GF-D8 (cell line): ENCODE measurements at places on chromosomes 6 and 20.

DNA sequence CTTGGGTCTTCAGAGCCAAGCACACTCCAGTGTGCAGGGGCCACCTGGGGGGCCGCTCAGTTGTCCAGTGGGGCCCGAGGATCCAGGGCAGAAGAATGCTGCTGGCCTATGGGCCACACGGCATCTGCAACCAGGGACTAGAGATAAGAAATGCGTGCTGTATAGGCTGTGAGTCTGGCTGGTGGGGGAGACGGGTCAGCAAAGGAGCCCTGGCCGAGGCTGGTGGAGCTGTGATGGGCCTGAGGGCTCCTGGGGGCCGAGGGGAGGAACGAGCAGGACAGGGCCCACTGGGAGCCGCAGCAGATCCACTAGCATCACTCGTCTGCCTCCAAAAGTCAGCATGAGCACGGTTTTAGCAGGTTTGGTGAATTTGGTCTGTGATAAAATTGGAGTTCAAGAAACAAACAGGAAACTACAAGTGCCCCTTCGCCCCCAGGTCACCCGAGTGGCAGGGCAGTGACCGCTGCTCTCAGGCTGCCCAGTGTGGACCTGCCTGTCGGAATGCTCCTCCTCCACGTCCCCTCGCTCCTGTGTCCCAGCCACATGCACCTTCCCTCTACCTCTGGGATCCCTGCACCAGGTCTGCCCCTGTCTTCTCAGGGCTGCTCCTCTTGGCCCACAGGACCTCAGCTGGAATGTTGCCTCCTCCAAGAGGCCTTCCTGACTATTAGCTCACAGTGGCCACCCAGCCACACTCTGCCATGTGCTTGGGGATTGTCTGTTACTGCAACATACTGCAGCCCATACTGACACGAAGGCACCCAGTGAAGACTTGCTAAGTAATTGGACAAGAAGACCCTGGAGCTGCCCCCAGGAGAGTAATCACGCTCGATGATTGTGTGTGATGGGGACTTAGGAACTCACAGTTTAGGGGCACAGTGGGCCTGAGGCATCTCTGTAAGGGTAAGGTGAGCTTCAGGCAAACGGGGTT is 10.9 kb downstream of the ACSS1 start:
- no peak for DNase-seq

DNA sequence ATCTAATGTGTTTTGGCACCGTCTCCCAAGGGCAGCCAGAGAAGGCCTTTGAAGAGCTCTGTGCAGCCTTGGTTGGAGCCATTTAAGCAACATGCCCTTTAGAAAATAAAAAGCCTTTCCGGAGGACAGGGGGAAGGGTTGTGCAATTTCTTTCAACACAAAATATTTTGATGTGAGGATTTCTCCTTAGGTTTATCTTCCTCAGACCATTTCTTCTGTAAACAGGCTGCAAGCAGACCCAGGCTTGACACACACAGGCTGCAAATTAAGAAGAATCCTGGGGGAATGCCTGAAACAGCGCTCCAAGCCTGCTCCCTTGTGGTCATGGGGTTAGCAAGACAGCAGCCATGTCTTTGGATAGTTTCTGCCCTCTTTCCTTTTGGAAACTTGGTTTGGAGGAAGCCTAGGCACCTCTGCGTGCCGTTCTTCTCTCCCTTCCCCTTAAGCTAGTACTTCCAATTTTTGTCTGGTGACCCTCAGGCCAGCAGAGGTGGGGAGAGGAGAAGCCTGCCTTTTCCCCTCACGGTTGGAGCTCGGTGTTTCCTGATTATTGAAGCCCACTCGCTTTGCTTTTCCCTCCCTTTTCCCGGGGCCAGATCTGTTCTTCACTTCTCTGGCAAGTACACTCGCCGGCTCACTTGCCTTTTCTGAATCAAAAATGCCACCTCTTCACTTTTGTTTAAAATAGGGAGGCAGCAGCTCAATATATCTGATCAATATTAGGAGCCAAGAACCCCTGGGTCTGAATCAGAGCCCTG is 39.6 kb upstream of the NOX3 start:
- no peak for DNase-seq

- no peak for DNase-seq
Observed at GRCh38 chr20:24684956-24685691, 215.7 kb downstream of the SYNDIG1 start.

GRCh38 chr6:163356324-163356723 is 58.2 kb upstream of the QKI start:
- no peak for DNase-seq

- DNase-seq: no peak
Observed at GRCh38 chr20:16707674-16708073, 22.2 kb upstream of the SNRPB2 start.

GRCh38 chr20:51745804-51746203 is 22.4 kb downstream of the ATP9A start:
- no peak for DNase-seq

GRCh38 chr6:52325695-52326471 is 36.1 kb upstream of the PAQR8 start:
- DNase-seq: no peak

GRCh38 chr6:99668036-99668705 is 61.5 kb downstream of the PRDM13 start:
- no peak for DNase-seq

DNA sequence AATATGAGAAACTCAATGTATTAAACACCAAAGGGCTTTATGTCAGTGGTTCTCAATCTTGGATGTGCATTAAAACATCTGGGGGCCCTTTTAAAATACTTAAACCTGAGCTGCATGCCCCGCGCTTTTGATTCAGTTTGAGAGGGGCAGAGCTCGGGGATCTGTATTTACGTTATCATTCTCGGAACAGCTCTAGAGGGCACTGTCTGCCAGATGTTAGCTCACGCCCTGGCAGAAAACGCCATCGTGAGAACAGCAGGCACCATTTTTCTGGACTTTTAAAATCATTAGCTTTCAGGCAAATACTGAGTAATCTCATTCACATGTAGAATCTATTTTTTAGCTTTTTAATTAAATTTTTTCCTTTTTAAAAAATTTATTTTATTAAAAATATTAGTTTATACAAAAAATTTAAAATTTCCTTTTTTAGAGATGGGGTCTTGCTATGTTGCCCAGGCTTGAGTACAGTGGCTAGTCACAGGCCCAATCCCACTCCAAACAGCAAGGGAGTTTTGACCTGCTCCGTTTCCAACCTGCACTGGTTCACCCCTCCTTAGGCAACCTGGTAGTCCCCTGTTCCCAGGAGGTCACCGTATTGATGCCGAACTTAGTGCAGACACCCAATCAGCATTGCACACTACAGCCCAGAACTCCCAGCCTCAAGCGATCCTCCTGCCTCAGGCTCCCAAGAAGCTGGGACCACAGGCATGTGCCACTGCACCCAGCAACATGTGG is 30.0 kb upstream of the ZNF133 start:
- DNase-seq: no peak

GRCh38 chr6:13234130-13234529 is 94.2 kb downstream of the TBC1D7 start:
- DNase-seq: no peak

GRCh38 chr20:50107086-50107660 is 5.8 kb downstream of the UBE2V1 start:
- DNase-seq: no peak

- DNase-seq: no peak
Observed at GRCh38 chr6:15974817-15975216, 154.1 kb upstream of the MYLIP start.

DNA sequence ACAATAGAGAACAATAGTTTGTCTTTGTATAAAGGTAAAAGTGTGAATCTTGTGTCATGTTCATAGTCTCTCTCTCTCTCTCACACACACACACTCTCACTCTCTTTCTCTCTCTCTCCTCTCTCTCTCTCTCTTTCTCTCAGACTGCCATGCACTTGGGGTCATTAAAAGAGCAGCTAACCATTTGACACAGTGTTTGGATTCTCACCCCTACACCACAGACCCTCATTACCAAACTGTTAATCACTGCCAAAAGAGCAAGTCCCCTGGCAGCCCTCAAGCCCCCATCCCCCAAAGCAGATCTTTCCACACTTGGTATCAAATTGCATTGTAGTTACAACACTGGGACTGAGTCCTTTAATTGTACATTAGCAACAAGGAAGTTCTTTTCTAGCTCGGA is 305.8 kb upstream of the RSPO3 start:
- DNase-seq: no peak

DNA sequence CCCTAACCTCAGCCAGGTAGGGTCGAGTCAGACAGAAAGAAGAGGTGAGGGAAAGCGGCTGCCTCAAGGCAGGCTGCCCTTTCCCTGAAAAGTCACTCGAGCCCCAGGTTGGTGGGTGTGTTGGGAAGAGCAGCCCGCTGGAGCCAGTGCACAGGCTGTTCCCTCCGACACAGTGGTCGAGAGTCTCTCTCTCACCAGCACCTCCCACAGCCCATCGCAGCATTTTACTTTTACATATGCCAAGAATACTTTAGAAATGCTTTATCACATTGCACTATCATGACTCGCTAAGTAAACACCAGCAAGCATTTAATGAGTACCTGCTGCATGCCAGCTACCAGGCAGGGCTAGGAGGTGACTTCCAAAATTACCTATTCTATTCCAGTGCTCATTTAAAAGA is 1.7 kb downstream of the PRPH2 start:
- DNase-seq: no peak

GRCh38 chr20:4095639-4096038 is 80.3 kb upstream of the RNF24 start:
- DNase-seq: no peak

DNA sequence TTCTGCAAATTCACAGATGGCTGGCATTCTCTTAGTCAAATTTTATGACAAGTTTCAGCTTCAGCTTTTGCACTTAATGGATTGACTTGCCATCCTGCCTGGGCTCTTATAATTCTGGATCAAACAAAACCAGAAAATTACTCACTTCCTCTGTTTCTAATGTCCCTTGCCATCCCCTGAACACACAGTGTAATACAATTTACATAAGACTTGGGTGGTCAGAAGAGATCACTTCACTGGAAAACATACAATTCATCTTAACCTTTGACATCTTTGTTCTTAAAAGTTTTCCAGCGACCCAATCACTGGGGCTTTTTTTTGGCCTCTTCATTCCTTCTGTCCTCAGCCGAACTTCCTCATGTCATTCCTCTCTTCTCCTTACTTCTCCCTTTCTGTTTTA is 199.0 kb downstream of the ARHGAP18 start:
- no peak for DNase-seq

- no peak for DNase-seq
Observed at GRCh38 chr6:14670806-14671205, 553.2 kb downstream of the CD83 start.

DNA sequence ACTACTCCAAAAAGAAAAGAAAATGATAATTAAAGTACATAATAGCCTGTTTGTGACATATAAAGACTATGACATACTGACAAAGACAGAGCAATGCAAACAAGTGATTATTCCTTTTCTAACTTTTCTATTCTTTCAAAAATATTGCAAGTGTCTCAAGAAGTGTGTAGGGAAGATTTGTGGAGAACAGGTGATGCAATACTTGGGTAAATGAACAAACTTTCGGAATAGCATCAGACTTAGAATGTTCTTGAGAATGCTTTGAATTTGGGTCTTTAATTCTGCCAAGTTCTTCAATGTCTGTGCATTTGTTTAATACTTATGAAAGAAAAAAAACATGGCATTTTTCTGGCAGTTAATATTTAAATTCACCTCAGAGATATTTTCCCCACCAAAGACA is 40.0 kb upstream of the TRDN start:
- DNase-seq: no peak

DNA sequence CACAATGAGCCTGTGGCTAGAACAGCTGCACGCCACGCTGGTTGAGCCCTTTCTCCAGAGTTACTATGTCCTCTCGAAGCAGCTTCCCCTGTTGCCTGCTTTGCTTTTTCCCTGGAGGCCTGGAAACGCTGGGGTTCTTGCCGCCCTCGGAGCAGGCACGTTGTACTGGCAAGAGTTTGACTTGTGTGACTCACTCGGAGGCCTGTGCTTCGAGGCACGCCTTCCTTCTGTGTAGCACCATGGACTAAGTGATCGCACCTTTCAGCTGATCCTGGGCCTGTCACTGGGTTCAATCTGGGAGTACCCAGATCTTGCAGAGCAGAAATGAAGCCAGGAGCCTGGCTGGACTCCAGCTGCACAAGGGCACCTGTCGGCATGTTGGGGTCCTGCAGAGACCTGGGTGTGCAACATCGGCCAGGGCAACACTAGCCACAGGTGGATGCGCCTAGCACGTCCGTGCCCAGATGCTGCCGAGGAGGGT is 5.2 kb downstream of the INSM1 start:
- no peak for DNase-seq
